ENCODE measurements at places on chromosomes 5 and 9.

DNA sequence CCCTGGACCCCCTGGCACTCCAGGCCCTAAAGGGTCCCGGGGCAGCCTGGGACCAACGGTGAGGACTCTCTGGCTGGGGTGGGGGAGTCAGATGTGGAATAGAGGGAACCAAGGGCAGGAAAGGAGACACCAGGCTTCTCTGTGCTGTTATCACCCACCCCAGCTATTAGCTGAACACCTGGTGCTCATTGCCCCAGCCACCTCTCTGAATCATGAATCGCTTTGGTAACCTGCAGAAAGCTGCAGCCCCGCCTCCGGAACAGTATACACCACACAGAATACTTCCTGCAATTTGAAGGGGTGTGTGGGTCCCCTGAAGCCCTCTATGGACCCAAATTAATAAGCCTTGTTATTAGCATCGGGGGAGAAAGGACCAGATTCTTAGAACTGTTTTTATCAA lies 40.4 kb upstream of the ORM1 start:
- no peak for DNase-seq

GRCh38 chr5:107951309-107951708 lies 280.6 kb upstream of the EFNA5 start:
- DNase-seq = no peak

- DNase-seq = no peak
Measured at GRCh38 chr9:82810915-82811314, 252.0 kb downstream of the RASEF start.

DNA sequence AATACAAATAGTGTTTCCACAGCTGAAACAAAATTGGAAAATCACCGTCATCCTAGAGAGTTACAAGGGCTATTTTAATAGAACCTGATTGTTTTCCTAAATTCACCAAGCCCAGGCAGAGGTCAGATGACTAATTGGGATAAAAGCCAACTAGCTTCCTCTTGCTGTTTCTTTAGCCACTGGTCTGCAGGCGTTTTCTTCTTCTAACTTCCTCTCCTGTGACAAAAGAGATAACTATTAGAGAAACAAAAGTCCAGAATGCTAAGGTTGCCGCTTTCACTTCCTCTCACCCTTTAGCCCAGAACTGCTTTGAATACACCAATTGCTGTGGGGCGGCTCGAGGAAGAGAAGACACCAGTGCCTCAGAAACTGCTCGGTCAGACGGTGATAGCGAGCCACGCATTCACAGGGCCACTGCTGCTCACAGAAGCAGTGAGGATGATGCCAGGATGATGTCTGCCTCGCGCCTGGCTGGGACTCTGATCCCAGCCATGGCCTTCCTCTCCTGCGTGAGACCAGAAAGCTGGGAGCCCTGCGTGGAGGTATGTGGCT lies at the start of gene TLR4:
Gene TLR4, plus strand, starts transcription at position 380 of the 552 bp plus-strand sequence. Its CDS starts 70 bp downstream, at position 450.
- peak; percentile 79 for DNase-seq

All from Right ventricle myocardium superior (tissue), 1 donor.